KG1 (cell line): ENCODE measurements at places on chromosomes 2 and 18.

- no peak for DNase-seq
Observed at GRCh38 chr18:62282188-62282629, 42.9 kb upstream of the TNFRSF11A start.

- DNase-seq = no peak
Observed at GRCh38 chr18:24181806-24182205, 42.9 kb downstream of the CABYR start.

DNA sequence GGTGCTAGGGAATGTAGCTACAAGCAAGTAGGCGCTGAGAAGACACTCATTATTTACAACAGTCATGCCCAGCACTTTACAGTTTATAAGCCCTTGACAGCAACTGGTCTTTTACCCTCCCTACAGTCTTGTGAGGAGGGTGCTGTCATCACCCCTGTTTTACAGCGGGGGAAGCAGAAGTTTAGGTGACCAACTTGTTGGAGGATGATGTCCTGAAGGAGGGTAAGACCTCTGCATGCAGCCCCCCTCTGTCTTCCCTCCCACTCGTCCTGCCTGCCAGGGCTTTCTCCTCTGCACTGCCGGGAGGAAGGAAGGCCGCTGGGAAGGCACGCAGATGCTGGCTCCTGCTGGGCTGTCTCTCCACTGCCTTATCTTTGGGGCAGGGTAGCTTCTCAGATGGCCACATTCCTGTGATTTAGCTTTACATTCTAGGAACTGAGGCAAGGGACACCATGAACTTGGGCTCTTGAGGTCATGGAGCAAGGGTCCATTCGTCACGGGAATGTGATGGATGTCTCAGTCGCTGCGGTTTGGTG lies 972 bp downstream of the IL1R1 start:
- no peak for DNase-seq

- no peak for DNase-seq
Observed at GRCh38 chr18:52394602-52395001, 54.6 kb downstream of the DCC start.

DNA sequence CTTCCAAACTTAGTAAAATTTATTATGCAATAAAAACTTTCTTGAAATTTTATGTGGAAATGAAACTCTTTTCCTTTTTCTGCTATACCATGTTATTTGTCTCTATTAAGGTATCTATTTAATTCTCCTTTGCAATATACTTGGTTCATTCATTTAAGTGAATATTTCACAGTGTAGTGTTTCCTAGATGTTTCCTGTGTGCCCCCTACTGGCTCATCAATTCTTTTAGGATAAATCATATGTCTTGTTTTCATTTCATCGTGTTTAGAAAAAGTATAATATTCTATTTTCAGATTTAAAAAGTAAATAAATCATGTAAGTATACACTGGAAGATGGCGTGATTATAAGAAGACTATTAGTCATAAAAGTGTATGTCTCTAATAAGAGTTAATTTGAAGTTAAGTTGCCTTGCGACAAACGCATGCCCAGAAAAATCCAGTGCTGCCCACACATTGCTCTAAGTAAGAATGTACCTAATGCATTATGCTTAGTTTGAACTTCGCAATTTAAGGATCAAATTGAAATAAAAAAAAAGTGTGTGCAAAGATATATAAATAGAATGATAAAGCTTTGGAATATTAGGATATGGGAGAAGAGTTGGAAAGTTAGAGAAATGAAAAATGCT lies 525.4 kb downstream of the KCNJ3 start:
- DNase-seq = peak; percentile 3

DNA sequence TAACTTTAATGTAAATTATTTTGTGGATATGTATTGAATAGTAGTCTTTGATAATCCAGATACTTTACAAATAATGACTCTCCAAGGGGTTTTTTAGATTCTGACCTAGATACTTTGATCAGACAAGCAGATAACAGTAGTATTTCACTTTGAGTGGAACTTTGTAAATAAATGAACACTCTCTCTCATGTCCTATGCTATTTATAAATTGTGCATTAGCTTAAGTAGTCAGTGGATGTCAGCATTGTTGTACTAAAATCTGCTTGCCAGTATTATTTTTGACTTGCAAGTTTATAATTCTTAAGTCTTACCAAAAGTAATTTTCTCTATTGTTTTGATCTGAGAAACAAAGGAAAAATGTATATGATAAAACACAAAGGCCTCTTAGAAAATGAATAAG lies 1113.1 kb upstream of the NRXN1 start:
- no peak for DNase-seq

DNA sequence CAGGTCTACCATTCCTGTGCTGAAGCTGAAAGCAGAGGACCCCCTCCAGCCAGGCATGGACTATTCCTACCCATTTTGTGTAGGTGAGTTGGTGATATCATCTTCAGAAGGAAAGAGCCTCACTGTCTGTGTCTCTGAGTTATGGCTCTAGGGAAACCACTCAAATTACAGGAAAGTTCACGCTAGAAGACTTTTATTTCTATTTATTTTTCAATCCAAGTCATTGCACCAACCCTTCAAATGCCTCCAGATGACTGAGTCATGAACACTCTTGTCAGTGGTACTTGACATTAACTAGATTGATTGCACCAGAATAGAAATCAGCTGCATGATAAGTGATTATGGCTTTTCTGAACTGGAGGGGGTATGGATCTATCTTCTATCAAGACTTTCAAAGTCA lies 338.4 kb downstream of the MBD2 start:
- DNase-seq = no peak

- no peak for DNase-seq
Observed at GRCh38 chr2:44679990-44680389, 261.5 kb upstream of the SIX3 start.

- DNase-seq = no peak
Observed at GRCh38 chr18:24014986-24015638, 558 bp downstream of the TTC39C start.

DNA sequence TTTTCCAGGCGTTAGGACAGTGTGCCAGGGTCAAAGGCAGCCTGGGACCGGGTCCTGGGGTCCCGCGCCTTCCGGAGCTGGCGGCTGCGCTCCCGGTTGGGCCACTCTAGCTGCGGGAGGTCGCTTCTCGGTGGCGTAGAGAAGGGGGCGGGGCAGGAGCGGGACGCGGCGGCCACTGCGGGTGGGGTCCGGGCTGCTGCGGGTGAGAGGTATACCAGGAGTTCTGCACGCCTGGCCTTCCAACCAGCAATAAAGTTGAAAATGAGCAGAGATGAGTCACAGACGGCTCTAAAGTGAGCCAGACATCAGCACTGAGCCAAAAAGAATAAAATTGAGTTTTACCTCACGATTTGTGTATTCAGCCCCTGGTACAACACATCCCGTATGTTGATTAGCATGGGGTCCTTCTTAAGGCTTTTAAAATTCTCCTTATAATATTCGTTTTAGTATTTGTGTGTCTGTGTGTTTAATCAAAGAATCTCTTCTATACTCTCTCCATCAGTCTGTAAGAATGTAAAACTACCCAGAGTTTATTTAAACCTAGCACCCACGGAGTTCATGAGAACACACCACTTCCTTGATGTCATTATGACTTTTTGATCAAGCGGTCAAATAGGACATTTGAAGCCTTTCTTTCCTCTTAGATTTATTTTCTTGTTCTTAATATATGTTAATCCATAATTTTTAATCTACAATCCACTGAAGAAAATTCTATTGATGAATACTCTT lies at the start of gene C1GALT1C1L:
C1GALT1C1L (minus strand) TSS at position 108 of the 729 bp plus-strand sequence; CDS start at position 1, 107 bp downstream.
- DNase-seq = no peak

DNA sequence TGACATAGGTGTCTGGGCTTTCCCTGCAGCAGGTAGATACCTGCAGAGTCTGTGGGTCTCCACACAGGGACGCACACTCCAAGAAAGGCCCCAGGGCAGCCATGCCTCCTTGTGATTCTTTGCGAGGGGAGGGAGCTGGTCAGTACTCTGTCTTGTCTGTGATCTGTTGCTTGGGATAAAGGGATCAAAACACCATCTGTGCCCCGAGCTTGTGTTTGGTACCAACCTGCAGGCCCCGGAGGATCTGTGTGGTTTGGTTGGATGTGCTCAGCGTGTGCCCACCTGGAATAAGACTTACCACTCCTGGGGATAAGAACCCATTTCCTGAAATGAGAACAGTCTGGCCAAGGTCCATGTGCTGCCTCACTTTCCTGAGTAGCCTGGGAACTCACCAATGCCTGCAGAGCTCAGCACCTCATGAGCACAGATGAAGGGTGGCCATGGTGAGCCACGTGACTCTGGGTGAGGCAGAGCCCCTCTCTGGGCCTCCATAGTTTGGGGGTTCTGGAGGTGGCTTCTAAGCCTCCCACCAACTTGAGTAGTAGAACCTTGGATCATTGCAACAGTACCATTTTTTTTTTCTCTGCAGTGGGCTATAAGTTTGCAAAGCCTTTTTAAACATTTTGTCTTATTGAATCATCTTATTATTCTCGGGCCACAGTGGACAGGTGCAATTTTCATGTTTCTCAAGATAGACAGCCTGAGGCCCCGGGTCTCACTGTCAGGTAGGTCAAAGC lies 134.8 kb downstream of the DDX1 start:
- DNase-seq = no peak

DNA sequence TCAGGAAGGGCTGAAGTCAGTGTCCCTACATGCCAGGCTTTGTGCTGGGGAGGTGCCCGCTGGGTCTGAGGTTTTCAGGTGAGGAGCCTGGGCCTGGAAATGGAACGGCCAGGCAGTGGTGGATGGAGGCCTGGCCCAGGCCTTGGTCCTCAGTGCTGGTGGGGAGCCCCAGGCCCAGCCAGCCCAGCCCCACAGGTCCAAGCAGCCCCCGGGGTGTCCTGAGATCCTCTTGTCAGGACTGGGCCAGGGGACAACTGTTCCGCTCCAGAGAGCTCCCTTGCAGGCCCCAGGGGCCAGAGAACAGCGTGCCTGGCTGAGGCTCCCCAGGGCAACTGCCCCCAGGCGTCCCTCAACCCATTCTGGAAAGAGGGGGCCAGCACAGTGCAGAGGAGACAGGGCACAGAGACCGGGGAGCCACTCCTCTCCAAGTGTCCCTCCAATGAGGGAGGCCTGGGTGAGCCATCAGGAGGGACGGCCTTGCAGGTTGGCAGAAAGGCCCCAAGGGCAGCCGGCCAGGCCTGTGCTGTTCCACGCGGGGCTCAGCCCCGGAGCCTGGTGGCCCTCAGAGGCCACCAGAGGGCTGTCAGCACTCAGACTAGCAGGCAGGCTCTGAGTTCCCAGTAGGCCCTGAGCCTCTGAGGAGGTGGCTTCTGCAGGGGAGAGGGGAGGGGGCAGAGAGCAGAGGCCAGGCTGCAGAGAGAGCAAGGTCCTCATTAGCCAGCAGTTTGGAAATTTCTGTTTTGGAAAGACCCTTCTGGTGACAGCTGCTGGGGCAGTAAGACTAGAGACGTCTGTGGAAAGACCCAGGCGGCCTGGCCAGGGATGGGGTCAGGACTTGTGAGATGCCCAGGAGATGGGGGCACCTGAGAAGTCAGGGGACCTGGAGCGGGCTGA lies 29.4 kb upstream of the SNED1 start:
- DNase-seq = no peak

DNA sequence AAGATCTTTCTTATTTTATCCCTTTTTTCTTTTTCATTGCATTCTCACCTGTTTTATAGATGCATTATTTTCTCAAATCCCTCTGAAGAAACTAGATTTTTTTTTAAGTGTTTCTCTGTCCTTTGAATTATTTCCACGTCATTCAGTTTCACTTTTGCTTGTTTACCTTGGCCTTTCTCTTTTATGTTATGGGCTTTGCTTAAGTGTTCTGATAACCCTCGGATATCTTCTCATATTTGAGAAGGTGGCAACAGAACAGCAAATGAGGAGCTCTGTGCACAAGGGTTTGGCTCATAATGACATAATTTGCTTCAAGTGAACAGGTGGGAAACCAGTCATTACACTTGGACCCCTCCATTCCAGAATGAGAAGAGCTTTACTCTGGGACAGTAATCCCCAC lies 111.9 kb downstream of the C1D start:
- no peak for DNase-seq

DNA sequence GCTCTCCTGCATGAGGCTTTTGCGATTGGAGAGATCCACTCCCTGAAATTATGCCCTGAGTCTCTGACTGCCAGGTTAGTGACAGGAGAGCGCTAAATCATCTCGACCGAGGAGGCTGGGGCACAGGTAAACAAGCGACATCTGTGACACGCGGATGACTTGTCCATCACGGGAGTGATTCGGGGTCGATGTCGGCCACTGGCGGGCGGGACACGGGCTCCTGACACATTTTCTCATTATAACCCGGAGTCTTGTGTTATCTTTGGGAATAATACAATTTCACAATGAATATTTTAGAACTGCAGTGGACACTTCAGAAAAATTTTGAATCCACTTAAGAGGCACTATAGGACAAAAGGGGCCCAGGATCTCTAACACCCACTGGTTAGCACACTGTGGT lies 29.5 kb upstream of the SLC35G4 start:
- DNase-seq = no peak

- no peak for DNase-seq
Observed at GRCh38 chr2:1283020-1283801, 130.1 kb upstream of the TPO start.

DNA sequence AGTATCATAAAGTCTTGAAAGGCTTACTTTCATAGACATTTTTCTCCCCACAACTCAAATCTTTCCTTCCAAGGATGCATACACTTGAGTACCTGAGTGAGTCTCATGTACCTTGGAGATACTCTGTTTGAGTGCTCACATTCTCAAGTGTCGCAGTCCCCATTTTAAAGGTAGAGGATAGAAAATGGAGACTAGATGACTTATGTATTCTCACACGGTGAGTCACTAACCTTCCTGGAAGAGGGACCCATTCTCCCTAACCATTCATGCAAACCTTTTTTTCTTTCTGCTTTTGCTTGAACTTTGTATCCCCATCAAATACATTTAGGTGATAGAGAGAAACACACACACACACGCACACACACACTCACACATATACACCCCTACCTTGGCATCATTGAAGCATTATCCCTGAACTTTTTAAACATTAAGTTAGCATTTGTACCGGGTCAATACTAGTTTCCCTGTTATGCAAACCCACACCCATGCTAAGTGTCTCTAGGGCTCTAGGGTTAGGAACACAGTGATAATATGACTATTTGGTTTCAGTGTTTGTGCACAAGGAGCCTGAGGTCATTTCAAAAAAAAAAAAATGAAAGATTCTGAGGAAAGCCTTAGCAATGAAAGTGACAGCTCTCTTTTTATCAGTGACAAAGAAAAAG lies 236.2 kb downstream of the IKZF2 start:
- DNase-seq = no peak

DNA sequence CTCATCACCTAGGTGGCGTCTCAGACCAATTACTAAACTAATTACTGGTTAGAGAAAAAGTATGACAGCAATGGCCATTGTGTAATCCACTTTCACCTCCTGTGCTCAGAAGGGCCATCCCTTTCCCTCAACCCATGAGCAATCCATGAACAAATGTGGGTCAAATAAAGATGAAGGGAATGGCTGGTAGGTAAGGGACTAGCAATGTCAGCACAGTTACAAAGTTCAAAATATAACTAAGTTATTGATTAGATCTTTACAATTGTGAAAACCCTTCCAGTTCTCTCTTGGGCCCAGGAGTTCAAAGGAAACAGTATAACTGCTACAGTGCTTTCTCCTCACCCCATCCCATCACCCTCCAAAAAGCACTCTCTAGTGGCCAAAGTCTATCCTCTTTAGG lies 98.3 kb downstream of the DTNA start:
- DNase-seq = no peak

- no peak for DNase-seq
Observed at GRCh38 chr2:60512062-60512622, 41.3 kb downstream of the BCL11A start.

- no peak for DNase-seq
Observed at GRCh38 chr2:170743530-170744239, 26.5 kb upstream of the ERICH2 start.

- no peak for DNase-seq
Observed at GRCh38 chr2:223760838-223761502, 76.4 kb downstream of the AP1S3 start.
